Spinal cord (tissue), 10 donors: ENCODE measurements at places on chromosomes 12 and 14. TPM values are rescaled to one million over a fixed set of nuclear protein-coding genes. Genes with fewer than 3 reads are reported as not detected.

APOF gene
- not detected for total RNA-seq

- DNase-seq: no peak
Measured at GRCh38 chr14:105146181-105146975, 22.2 kb downstream of the JAG2 start.

PTPRB gene
- 13.9 TPM for total RNA-seq

GRCh38 chr12:43309959-43310358 is 242.0 kb downstream of the ADAMTS20 start:
- DNase-seq: no peak

VAMP1 gene
- total RNA-seq: 38.3 TPM

- no peak for DNase-seq
Measured at GRCh38 chr12:124416516-124417395, 121.9 kb downstream of the RFLNA start.

GRCh38 chr14:73997108-73997943 is 21.8 kb downstream of the ENTPD5 start:
- DNase-seq: no peak
